H4 (cell line): ENCODE measurements at places on chromosomes 12 and 14. TPM values are rescaled to one million over a fixed set of nuclear protein-coding genes. Genes with fewer than 3 reads are reported as not detected.

- no peak for DNase-seq
Measured at GRCh38 chr14:21352587-21352986, 31.2 kb downstream of the SUPT16H start.

DNA sequence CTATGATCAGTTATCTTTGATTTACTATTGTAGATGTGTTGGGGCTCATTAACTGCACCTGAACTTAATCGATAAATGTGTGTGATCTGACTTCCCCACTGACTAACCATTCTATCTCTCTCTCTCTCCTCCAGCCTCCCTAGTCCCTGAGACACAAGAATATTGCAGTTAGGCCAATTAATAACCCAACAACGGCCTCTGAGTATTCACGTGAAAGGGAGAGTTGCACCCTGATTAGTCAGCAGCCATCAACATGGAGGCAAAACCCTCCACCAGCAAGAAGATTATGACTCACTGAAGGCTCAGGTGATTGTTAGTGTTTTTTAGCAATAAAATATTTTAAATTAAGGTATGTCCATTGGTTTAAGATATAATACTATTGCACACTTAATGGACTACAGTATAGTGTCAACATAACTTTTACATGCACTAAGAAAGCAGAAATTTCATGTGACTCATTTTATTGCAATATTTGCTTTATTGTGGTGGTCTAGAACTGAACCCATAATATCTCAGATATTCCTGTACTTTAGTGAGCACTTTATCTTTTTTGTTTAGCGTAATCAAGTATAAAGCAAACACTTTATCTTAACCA is 77.1 kb upstream of the PTGDR start:
- DNase-seq, result no peak

GRCh38 chr14:75711105-75711795 is 50.2 kb downstream of the TTLL5 start:
- DNase-seq, result peak; percentile 54

GRCh38 chr12:67161322-67161918 is 107.7 kb upstream of the CAND1 start:
- DNase-seq, result peak; percentile 53

- DNase-seq, result peak; percentile 86
Measured at GRCh38 chr14:76844223-76844622, 18.0 kb downstream of the LRRC74A start.

DNA sequence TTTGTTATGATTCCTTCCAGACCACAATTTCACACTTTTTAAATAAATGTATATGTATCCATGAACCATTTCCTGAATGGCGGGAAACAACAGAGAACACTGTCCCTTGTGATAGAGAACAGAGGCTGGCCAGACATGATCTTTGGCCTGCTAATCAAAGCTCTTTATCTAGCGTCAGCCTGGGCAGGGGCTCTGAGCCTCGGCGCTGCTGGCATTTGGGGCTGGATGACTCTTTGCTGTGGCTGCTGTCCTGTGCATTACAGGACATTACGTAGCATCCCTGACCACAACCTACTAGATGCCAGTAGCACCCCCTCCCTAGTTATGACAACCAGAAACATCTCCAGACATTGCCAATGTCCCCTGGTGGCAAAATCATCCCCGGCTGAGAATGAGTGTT is 77.7 kb downstream of the DNAH10 start:
- DNase-seq, result no peak

DNA sequence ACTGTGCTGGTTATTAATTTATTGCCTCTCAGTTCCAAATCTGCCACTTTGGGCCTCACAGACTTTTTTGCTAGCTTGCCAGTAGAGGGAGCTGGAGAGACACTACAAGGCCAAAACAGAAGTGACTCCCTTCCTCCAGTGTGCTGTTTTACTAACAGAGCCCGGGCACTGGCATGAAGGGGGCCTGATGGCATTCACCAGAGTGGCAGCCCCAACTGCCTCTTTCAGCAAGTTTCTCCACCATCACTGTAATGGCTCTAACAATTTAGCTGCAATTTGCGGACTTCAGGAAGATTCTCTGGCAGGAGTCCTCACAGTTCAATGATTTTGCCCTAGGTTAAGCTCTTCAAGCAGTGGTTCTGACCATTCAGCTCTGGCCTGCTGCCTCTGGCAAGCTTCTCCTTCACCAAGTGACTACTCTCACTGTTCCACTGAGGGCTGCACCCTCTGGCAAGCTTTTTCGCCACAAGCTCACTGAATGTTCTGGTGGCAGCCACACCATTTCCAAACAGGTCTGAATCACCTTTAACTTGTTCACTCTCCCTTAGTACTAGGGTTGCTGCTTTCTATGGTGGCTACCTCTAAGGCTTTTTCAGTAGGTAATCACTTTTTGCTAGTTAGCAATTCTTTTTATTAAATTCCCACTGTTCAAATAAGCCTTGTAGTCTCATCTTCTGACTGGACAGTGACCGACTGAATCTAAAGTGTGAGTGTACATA is 104.9 kb downstream of the ZC3H14 start:
- peak; percentile 70 for DNase-seq

DNA sequence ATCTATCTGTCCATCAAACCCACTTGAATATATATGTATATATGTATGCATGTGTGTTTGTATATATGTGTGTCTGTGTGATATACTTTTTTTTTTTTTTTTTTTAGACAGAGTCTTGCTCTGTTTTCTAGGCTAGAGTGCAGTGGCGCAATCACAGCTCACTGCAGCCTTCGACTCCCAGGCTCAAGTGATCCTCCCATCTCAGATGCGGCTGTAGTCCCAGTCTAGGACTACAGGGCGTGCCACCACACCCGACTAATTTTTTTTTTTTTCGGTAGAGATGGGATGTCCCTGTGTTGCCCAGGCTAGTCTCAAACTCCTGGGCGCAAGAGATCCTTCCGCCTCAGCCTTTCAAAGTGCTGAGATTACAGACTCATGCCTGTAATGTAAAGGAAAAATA is 13.0 kb upstream of the APOBEC1 start:
- peak; percentile 35 for DNase-seq

DNA sequence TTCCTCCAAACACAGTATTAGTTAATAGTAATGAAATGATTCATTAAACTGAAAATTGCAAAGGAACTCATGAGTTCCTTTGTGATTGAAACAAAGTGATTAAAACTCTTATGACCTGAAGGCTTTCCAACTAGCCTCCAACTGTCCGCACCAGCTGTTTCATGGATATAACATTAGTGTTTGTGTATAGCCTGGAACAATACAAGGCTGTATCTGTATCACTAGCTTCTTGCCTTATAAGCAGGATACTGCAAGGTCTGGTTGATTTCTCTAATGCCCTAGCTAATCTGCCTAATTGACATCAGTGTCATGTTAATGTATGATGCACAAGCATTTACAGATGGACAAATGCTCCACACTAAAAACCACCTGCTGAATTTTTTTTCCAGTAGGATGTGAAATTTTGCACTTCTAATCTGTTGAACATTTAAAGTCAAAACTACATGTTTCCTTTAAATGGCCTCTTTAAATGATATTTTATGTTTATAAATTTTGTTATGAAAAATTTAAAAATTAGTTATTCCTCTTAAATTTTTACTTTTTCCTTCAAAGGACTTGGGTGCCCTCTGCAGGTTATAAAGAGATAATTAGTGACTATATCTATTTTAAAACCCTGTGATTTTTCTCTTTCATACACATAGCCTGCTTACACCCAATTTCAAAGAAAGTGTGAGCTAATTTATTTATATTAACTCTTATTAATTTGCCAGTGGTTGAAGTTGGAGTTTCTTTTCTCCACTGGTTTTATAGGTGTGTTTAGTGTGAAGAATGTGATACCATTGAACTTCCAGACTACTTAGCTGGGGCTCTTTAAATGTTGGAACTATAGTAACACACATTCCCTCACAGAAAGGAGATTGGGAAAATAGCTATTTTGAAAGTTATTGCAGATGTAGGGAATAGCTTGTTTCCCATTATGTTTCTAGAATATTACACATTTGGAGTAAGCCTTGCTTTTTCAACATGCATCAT is 25.4 kb downstream of the AP5M1 start:
- DNase-seq, result no peak

- DNase-seq, result no peak
Measured at GRCh38 chr14:81653626-81654025, 120.0 kb upstream of the SEL1L start.

DNA sequence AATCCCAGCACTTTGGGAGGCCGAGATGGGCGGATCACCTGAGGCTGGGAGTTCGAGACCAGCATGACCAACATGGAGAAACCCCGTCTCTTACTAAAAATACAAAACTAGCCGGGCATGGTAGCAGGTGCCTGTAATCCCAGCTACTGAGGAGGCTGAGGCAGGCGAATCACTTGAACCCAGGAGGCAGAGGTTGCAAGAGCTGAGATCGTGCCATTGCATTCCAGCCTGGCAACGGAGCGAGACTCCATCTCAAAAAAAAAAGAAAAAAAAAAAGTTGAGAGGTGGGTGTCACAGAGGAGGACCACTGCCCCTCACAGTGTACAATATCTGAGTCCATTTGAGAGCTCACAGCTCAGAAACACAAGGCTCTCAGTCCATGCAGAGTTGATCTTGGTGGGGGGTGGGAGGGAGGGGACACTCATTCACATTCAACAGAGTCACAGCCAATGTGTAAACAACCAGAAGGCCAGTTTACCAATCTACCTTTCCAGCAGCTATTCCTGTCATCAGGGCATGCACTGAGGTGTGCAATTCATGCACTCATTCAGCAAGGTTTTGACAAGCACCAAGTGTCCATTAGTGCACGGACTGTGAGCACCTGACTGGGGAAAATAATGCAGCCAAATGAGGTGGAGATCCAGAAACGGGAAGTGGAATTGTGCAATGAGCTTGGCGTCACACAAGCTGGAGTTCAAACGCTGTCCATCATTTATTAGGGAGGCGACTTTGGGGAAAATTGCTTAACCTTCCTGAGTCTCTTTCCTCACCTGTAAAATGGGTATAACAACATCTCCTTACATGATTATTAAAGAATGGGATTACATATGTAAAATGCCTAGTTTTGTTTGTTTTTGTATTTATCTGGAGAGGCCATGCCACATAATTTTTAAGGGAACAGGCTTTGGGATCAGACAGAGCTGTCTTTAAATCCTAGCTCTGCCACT is 4.4 kb upstream of the EIF5 start:
- DNase-seq, result peak; percentile 44

DNA sequence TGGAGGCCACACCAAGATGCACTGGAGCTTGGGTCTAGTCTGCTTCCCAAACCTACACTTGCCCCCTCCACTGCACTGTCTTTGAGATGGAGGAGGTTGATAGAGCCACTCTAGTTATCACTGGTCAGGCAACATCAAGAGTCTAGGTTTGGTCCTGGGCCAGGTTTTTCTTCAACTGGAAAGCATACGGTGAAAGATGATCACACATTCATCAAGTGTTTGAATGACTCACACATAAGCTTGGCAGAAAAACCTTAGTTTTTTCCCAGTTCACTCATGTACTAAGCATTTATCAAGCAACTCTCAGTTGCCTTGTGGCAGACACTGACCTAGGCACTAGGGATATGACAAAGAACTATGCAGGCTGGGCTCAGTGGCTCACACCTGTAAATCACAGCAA is 84.5 kb downstream of the PLEKHG3 start:
- peak; percentile 69 for DNase-seq

DNA sequence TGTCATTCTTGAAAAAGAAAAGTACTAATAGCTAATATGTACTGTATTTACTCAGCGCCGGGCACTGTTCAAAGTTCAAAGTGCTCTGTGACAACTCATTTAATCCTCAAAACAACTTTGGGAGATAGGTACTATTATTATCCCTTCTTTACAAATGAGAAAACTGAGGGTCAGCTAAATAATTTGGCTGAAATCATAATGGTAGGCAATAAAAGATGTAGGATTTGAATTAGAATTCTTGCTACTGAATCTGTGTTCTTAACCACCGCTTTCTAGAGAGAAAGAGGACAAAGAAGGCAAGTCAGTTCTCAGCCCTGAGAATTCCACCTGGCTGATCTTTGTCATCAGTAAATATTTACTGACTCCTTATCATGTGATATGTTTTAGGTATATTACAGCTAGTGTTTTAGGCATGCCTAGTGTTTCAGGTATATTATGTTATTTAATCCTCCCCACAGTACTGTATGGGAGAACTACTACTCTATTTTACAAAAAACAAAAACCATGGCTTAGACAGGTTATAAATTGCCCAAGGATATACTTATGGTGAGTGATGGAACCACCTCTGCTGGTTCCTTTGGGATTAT is 205.7 kb upstream of the GZMB start:
- DNase-seq, result no peak

GRCh38 chr12:124481772-124482566 is 85.4 kb downstream of the NCOR2 start:
- no peak for DNase-seq

- no peak for DNase-seq
Measured at GRCh38 chr12:125201090-125201489, 135.9 kb downstream of the AACS start.

DNA sequence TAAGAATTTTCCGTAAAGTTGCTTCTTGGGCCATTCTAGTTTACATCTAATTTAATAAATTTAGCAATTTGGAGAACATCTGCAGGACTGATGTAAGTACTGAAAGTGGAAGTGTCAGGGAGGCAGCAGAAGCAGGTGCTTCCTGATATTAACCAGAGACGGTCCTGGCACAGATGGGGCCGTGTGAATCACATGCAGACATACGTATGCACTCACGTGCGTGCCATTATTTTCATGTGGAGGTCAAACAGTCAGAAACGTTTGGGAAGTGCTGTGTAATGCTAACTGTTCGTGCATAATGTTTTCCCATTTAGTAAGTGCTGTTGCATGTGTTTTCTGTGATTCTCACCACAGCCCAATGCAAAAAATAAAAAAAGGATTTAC is 87.8 kb upstream of the DYNC1H1 start:
- DNase-seq, result no peak

- no peak for DNase-seq
Measured at GRCh38 chr14:97644365-97644764, 847.2 kb downstream of the VRK1 start.

- DNase-seq, result peak; percentile 48
Measured at GRCh38 chr12:127149226-127149964, 1117.6 kb upstream of the TMEM132C start.

DNA sequence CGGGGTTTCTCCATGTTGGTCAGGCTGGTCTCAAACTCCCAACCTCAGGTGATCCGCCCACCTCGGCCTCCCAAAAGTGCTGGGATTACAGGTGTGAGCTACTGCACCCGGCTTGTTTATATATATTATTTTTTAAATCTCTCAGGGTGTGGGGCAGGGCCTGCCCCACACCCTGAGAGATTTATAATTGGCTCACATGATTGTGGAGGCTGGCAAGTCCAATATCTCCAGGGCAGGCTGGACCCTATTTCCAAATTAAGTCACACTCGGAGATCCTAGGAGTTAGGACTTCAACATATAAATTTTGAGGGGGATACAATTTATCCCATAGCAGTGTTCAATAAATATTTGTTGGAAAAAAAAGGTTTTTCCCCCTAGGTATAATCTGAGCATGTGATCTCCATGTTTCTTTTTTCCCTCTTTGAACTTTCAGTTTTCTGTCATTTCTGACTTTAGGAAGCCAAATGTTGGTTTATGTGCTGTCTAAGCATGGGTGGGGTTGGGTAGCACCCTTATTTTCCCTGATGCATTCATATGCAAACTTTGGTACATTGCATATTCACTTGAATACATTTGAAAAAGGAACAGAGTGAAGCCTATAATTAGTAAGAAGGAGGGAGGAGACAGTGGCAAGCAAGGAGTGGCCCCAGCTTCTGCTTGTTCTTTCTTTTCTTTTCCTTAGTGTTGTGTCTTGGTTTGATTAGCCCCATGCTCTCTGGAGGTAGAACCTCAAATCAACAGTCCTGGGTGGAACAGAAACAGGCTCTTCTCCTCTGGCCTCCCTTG is 8.7 kb upstream of the A2ML1 start:
- DNase-seq, result no peak

TOMM20L gene
- not detected in 2 replicates for total RNA-seq

HOXC12 gene
- total RNA-seq, result not detected in 2 replicates

LRRC74A gene
- not detected in 2 replicates for total RNA-seq

RTL1 gene
- total RNA-seq, result 0.58 TPM in 1 of 2 replicates, not detected in the other

DBX2 gene
- total RNA-seq, result not detected in 2 replicates

CLEC1A gene
- 0.50 and 1.4 TPM in 2 replicates for total RNA-seq

KIF26A gene
- total RNA-seq, result 0.77 and 1.6 TPM in 2 replicates

SLC6A12 gene
- total RNA-seq, result 0.08 TPM in 1 of 2 replicates, not detected in the other
